ENCODE measurements at places on chromosomes 5 and 9.

DNA sequence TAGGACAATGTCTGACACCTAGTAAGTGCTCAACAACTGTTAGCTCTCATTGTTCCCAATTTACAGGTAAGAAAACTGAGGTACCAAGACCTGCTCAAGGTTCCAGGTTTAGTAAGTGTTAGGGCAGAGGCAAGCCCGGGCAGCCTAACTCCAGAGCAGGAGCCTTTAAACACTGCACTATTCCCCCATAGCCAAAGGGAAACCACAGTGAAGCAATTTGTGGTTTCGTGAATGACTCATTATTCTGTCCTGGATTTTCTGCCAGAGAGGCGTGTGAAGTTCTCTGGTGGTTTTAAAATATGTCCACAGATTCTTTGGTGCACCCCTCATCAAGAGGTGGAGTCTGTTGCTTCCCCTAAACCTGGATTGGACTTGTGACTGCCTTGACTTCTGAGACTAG lies 1.0 kb upstream of the MCC start:
- no peak for DNase-seq

DNA sequence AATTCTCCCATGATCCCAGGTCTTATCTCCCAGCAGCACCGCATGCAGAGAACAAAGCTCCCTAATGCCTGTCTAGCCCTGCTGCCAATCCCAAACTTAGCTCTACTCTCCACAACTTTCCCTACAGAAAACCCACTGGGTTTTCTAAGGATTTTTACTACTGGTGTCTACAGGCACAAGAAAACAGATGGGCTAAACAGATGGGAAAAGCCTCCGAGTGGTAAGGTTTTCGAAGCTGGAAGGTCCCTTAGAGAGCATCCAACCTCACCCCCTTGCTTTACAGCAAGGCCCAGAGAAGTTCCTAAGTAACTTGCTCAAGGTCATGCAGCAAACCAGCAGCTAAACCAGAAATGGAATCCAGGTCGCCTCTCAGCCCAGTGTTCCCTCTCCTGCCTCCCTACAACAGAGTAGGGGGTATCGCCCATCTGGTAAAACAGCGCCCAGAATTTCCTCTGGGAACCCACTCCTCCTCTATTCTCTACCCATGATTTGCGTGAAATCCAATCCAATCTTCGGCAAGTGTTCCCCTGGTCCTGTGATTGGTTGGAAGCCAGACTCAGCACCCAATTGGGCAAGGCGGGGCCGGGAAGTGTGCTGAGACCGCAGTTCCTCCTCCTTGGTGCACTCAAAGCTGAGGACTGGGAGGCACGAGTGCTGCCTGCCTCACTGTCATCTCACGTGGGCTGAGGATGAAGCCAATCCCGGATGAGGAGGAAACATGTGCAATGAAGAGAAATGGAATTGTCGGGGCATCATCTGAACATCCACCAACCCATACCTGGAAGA lies 20.8 kb downstream of the CPLX2 start:
- no peak for DNase-seq

DNA sequence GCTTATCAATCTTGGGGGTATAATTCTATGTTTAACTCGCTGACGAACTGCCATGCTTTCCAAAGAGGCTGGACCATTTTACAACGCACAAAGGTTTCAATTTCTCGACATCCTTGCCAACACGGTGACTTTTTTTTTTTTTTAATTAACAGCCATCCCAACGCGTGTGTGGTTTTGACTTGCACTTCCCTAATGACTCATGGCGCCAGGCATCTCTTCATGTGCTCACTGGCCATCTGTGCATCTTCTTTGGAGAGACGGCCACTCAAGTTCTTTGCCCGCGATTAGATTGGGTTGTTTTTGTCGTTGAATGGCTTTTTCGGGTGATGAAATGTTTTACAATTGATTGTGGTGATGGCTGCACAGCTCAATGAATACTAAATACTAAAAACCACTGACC lies 12.5 kb upstream of the CARD9 start:
- DNase-seq = no peak

GRCh38 chr5:131460867-131461572 lies 174.0 kb downstream of the RAPGEF6 start:
- no peak for DNase-seq

- no peak for DNase-seq
Observed at GRCh38 chr5:154528005-154528594, 50.1 kb upstream of the HAND1 start.

All from activated T-cell treated with anti-CD3 and anti-CD28 coated beads for 1 hour (primary cell).